Stimulated activated CD4-positive, alpha-beta T cell treated with anti-CD3 and anti-CD28 coated beads, Interleukin-2, amount 100 ng/mL, for 24 hours (primary cell): ENCODE measurements at places on chromosomes 7 and 10.

DNA sequence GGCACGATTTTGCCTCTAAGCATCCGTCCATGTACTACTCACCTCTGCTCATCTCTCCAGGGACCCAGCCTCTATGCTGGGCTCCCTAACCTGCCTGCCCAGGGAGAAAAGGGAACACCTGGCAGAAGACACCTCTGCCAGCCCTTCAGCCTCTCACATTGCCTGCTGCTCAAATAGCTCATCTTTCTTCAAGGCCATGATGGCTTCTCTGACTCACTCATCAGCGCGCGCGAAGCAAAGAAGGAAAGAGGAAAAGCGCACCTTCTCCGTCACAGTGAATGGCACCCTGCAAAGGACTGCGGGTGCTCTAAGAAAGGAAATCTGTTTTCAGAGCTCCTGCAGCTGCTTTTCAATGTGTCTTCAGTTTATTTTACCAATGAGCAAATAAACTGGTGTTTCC lies 174.0 kb downstream of the PRKAG2 start:
- DNase-seq, result no peak

- DNase-seq, result peak; percentile 64
Measured at GRCh38 chr7:43764039-43764761, 5.7 kb downstream of the BLVRA start.

DNA sequence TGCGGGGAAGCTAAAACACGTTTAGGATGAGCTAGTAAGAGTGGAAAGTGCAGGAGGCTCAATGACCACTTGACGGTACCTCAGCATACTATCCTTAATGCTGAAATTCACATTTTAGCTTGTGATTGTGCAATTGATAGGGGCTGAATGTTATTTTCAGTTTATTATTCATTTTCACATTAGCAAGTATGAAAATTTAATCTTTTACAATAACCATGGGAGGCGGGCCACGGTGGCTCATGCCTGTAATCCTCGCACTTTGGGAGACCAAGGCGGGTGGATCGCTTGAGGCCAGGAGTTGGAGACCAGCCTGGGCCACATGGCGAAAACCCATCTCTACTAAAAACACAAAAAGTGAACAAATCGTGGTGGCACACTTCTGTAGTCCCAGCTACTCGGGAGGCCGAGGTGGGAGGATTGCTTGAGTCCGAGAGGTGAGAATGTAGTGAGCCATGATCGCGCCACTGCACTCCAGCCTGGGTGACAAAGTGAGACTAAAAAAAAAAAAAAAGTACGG lies 22.0 kb upstream of the ANLN start:
- no peak for DNase-seq

GRCh38 chr7:94996369-94996768 lies 89.0 kb downstream of the PPP1R9A start:
- DNase-seq, result no peak

GRCh38 chr10:16581202-16581601 lies 59.5 kb upstream of the C1QL3 start:
- DNase-seq, result no peak

- DNase-seq, result no peak
Measured at GRCh38 chr7:122412883-122413282, 108.3 kb upstream of the FEZF1 start.

DNA sequence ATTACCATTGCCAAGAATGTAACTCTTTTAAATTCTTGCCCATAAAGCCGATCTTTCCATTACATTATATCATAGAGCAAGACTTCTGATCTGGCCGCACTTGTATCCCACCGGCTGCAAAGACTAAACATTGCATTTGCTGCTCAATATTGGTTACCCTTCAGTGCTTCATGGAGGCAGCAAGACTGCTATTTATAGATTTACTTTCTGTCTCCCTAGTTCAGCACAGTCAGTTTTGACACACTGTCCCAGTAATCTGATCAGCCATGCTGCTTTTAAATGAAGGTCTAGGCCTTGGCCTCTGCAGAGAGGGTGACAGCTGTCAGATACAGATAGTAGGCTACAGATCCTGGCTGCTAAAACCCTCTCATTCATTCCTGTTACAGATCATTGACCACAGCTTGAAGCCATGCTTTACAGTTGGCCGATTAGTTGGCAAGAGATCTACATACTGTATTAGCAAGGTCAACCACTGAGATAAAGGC lies 562.6 kb upstream of the GALNT17 start:
- no peak for DNase-seq

DNA sequence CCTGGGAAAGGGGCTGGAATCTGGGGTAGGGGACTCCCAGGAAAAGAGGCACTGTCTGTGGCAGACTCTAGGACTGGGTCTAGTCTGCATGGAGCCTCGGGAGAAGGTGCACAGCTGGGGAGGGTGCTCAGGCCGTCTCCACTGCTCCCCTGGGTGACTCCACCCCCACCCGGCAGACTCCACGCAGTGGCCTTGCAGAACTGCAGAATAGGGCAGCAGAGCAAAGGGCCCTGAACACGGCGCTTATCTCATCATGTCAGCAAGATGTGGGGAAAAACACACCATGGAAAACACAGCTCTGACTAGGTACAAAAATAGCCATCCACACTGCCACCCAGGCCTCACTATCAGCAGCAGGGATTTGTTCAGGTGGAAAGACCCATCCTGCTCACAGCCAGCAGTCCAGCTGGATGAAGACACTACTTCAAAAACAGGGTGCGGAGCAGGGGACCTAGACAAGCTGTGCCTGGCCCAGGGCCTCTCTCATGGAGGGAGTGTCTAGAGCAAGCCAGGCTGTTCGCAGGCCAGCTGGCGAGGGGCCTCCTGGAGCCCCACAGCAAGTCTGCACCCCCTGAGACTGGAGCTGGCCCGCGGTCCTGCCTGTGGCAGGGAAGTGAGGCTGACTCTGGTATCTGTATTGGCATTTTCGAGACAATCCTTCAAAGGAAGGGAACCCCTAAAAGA lies 11.7 kb downstream of the MAT1A start:
- no peak for DNase-seq

- no peak for DNase-seq
Measured at GRCh38 chr7:153943861-153944260, 108.3 kb upstream of the DPP6 start.

DNA sequence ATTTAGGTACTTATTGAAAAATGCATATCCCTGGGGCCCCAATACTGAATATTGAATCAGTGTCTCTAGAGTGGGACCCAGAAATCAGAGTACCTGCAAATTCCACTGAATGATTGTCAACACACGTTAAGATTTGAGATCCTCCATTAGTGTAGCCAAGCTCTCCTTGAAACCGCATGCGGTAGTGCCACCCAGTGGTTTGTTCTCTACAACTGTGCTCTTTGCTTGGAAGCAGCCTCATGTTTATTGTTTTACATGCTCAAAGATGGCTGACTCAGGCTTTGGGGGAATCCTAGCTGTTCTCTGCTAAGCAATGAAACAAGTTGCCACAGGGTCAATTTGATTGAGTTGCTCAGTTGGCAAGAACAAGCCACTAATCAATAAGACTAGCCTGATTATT lies 340.2 kb upstream of the CELF2 start:
- peak; percentile 59 for DNase-seq

DNA sequence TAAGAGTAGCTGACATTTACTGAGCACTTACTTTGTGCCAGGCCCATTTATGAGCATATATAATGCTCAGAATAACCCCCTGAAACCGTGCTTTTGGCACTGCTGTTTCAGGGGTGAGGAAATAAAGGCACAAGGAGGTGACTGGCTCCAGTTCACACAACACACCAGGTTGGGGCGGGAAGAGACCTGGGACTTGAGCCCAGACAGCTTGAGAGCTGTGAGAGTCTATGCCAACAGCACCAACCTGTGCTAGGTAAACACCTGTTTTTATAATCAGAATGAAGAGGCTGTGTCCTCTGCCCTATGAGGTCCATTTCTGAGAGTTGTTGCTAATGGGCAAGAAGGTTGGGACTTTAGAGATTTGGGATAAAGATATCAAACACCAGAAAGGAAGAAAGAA lies 8.8 kb upstream of the AZGP1 start:
- DNase-seq, result no peak

- no peak for DNase-seq
Measured at GRCh38 chr10:1120801-1121211, 64.6 kb downstream of the WDR37 start.

DNA sequence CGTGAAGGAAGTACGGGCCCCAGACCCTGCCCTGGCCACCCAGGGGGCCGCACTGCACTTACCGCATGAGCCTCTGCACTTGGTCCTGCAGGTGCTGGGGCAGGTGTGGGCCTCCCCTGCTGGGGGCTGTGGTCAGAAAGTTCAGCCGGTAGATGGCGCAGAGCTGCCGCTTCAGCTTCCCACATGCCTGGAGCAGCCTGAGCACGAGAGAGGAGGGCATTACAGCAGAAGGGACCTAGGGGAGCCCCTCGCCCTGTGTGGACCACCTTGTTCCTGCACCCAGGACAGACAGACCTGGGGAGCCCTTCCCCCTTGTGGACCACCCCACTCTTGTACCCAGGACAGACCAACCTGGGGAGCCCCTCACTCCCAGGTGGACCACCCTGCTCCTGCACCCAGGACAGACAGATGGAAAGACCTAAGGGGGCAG lies 8.7 kb upstream of the PYROXD2 start:
- no peak for DNase-seq

DNA sequence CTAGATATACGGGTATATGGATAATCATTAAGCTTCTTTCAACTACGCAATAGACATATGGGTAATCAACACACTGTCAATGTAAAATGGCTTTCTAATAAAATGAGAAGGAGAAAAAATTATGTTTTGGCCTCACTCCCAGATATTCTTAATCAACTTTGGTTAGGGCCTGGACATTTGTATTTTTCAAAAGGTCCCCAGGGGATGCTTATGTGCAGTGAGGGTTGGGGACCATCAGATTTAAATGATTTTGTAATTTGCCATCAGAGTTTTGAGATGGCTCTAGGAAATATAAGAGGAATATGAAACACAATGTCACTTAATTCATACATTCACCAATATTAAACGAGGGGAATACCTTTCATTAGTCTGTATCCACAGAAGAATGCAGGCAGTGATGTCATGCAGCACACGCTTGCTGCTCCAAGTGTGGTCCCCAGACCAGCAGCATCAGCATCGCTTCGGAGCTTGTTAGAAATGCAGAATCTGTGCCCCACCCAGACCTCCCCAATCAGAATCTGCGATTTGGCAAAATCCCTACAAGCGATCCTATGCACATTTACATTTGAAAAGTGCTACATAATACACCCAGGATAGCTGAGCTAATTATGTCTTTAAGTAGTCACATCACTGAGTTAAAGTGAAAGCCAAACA lies 75.1 kb downstream of the INHBA start:
- no peak for DNase-seq

GRCh38 chr7:125561006-125561405 lies 631.4 kb upstream of the POT1 start:
- no peak for DNase-seq

- DNase-seq, result no peak
Measured at GRCh38 chr10:21520509-21520908, 5.0 kb downstream of the SKIDA1 start.

DNA sequence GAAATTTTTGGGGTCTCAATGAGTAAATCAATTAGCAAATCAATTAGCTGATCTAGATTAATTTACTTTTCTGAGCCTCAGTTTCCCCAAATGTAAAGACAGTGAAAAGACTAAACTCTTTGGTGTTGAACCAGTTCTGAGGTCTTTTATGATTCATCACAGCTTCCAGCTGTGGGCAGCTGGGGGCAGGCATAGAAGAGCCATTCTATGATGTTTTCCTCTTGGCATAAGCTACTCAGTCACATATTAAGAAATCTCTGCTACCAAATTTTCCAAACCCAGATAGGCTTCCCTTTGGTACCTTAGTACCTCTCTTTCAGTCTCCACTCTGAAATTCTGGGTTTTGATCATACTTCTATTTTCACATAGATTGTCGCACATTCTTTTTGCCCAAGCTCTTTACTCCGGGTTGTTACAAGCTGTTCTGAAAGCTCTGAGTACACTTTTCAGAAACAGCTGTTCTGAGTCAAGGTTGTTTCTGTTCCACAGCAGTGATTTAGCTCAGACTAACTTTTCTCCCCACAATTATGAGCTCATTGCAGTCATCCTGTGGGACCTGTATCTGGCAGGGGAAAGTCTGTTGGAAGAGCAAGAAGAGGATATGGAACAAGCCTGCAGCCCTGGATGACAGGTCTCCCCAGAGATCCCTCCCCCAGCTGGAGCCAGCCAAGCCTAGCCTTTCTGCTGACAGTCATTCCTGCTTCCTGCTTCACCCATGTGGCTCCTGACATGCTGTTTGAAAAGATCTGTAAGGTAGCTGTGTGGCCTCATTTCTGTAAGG lies 599.6 kb upstream of the GHITM start:
- no peak for DNase-seq

GRCh38 chr10:69065406-69066361 lies 22.2 kb upstream of the SRGN start:
- DNase-seq, result peak; percentile 61

GRCh38 chr10:5927306-5927705 lies 37.3 kb downstream of the FBH1 start:
- no peak for DNase-seq

DNA sequence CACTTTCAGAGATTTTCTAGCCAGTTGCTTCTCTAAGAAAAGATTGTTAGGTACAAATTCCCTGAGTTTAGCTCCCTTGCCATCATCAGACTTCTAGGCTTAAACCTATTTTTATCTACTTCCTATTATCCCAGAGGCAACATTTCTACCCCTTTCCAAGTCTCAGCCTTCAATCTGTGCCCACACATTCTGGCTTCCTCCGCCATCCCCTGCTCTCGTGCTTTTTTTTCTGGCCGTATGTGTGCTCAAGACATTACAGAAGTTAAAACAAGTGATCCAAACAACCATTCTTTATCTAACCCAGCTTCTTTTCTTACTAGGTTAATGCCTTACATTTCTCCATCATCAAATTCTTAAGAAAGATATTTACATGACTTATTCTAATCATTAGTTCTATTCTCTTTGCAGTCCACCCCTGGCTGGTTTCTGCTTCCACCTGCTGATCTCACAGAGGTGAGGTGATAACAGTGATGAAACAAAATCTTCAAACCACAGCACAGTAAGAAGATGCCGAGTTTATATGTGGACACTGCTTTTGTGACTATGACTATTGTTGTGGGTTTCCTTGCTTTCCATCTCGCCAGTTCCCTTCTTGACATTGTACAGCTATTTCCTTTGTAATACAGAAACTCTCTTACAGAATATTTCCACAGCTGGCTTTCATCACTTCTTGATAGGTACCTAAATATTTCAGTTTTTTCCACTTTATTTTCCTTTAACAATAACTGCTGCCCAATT lies 18.3 kb upstream of the CDK6 start:
- DNase-seq, result peak; percentile 31

DNA sequence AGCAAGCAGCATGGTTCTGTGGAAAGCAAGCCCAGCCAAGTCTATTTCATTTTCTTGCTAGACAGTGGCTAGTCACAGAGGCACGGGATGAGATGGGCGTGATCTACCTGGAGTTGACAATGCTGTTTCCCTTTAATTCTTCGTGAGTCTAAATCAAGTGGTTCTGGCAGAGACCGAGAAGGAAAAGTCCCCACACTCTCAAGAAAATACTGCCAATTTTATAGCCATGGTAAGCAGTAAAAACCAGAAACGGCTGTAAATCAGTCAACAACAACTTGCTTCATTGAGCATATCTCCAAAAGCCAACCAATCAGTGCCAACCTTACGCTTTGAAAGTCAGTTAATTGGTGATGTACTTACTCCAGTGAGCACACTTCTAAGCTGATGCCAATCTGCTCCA lies 223.4 kb downstream of the SEC23IP start:
- DNase-seq, result no peak
